ENCODE measurements at places on chromosomes 11 and 22.

DNA sequence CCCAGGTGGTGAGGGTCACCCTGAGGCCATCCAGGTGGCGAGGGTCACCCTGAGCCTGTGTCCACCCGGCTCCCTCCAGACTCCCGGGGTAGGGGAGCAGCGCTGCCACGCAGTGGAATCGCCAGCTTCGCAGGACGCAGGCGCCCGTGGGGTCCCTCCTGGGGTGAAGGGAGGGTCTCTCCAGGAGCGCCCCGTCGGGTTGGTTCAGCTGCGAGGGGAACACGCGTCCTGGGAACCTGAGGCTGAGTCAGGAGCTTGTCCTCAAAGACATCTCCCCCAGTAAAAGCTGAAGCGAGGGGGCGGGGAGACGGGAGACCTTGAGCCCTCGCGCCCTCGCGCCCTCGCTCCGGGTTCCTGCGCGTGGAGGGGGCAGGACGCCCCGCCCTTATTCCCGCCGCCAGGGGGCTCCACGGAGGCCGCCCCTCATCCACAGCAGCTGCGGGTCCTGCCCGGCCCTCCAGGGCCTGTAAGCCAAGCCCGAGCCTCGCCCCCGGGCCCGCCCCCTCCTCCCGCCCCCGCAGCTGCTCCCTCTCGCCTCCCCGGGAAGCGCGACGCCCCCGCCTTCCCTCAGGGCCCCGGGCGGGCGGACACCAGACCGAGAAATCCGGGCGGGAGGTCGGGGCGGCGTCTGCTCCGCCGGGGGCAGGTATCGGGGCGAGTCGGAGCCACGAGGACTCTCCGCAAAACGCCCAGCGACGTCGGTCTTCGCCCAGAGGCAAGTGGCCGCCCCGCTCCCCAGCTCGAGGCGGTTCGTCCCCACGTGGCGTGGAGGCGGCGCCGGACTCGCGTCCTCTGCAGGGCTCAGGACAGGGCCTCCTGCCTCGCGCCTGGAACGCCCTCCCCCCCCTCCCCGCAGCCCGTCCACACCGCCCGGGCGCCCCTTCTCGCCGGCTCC, 22.8 kb downstream of the PIM3 start:
- no peak for DNase-seq

GRCh38 chr22:33851821-33852384, 68.4 kb downstream of the LARGE1 start:
- DNase-seq: no peak

DNA sequence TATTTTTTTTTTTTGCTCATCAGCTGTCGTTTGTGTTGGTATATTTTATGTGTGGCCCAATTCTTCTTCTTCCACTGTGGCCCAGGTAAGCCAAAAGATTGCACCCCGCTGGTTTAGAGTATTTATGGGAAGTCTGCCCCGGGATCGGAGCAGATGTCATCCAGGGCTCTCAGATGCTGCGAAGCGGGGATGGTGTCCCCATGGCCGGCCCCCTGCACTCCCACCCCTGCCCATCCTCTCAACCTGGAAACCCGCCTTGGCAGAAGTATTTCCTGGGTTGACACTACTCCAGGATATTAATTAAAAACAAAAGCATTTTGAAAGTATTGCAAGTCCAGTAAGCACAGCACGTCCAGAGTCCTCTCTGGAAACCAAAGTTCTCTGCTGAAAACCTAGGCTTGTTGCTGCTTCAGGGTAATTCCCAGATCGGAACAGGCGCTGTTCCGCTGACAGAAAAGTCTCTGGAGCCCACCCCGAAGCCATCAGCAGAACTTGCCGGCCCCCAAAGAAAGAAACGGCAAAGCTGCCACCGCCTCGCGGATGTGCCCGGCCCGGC, 833 bp downstream of the SCUBE2 start:
- no peak for DNase-seq

DNA sequence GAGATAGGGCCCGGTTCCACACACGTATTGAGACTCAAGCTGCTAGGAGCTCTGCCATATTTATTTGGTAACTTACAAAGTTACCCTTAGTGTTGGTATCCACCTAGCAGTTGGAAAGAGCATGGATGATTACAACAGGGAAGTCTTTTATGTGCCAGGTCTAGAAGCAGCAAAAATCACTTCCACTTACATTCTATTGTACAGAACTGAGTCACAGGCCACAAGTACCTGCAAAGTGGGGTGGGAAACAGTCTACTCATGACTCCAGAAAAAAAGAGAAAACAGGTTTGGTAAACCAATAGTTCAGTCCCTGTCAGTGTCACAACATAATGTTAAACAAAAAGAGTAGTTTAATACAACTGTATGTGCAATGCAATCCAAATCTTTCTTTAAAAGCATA, 279.6 kb upstream of the PITPNB start:
- DNase-seq: no peak

- no peak for DNase-seq
Observed at GRCh38 chr22:24271386-24271854, 789 bp downstream of the SPECC1L start.

DNA sequence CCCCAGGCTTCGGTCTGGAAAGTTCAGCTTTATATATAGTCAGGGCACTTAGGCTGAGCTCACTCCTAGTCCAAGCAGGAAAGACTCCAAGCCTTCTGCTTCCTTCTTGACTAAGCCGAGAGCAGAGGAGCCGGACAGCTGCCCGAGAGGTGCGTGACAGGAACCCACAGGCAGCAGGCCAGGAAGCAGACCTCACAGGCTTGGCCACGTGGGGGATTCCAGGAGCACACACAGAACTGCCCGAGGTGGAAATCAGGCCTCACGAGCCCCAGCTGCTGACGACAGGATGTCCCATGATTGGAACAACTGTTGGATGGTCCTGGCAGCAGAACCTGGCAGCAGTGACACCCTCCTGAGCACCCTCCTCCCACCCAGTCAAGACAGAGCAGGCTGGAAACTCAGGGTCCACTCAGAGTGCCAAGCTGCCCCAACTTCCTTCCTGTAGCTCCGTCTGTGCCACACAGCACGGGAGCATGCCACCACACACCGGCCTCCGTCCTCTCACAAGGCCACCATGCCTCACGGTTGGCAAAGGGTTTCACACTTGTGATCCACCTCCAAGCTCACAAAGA, 5.4 kb downstream of the PLA2G6 start:
- DNase-seq: no peak

DNA sequence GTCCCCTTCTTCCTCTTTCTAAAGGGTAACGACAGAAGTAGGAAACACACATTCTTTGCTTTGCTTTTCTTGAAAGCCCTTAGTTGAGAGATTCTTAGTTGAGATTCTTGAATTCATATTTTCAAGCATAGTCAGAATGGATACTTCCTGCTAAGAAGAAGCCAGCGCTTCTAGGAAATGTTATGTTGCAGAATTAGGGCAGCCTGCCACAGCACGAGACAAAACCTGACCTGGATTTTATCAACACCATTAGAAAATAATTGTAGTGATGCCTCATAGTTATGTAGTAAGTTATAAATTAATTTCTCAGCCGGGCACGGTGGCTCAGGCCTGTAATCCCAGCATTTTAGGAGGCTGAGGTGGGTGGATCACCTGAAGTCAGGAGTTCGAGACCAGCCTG, 37.9 kb upstream of the NUP160 start:
- DNase-seq: no peak

- no peak for DNase-seq
Observed at GRCh38 chr22:20965888-20966855, 883 bp upstream of the AIFM3 start.

DNA sequence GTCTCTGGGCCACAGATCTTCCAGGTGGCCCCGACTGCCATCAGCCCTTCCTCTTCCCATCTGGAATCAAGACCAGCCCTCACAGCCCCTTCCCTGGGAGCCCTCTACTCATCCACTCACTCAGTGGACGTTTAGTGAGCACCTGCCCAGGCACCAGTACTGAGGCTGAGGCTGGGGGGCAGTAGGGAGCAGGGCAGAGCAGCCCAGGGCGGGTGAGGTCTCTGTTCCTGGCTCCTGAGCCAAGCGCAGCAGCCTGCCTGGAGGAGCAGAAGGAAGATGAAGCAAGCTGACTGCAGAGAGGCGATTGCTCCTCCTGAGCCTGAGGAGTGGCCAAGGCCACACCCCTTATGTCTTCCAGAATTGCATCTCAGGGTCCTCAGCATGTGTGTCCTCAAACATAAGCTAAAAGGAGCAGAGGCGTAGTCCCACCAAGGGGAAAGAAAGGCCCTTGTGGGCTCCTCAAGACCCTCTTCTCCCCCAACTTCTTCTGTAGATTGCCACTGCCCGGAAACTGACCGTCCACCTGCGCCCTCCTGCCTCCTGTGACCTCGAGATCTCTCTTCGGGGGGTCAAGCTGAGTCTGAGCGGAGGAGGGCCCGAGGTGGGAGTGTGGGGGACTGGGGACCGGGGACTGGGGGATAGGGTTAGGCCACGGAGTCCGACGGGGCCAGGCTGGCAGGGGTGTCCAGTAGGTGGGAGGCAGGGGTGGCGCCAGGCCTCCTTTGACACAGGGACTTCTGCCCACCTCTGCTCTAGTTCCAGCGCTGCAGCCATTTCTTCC, 5.8 kb downstream of the MAPK8IP2 start:
- DNase-seq: no peak

DNA sequence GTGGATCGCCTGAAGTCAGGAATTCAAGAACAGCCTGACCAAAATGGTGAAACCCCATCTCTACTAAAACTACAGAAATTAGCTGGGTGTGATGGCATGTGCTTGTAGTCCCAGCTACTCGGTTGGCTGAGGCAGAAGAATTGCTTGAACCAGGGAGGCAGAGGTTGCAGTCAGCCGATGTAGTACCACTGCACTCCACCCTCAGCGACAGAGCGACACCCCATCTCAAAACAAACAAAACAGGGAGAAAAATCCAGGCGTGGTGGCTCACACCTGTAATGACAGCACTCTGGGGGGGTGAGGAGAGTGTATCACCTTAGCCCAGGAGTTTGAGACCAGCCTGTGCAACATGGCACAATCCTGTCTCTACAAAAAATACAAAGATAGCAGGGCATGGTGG, 802.3 kb upstream of the ARHGAP42 start:
- no peak for DNase-seq

GRCh38 chr11:126488591-126489370, 133.3 kb downstream of the ST3GAL4 start:
- DNase-seq: no peak

DNA sequence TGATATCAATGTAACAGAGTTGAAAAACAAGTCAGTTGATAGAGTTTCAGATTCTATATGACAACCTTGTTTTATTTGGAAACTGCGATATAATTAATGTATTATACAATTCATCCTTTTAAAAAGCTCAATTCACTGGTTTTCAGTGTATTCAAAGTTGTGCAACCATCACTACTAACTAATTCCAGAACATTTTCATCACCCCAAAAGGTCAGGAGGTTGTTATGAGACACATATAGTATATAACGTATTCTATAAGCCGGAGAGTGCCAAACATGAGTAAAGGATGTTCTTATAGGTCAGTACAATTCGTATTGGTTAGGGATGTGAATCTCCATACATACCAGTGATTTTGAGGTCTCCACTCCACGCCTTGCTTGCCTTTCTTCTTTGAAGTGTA, 40.1 kb upstream of the UCP3 start:
- no peak for DNase-seq

GRCh38 chr22:32771756-32772155, 29.7 kb upstream of the TIMP3 start:
- DNase-seq: no peak

- DNase-seq: no peak
Observed at GRCh38 chr22:17748555-17749353, 25.5 kb downstream of the BID start.

- no peak for DNase-seq
Observed at GRCh38 chr11:3164552-3165151, 458 bp downstream of the OSBPL5 start.

- DNase-seq: no peak
Observed at GRCh38 chr11:67160872-67161783, 42.1 kb downstream of the KDM2A start.

GRCh38 chr22:29702000-29702930, 17.5 kb upstream of the CABP7 start:
- DNase-seq: no peak

DNA sequence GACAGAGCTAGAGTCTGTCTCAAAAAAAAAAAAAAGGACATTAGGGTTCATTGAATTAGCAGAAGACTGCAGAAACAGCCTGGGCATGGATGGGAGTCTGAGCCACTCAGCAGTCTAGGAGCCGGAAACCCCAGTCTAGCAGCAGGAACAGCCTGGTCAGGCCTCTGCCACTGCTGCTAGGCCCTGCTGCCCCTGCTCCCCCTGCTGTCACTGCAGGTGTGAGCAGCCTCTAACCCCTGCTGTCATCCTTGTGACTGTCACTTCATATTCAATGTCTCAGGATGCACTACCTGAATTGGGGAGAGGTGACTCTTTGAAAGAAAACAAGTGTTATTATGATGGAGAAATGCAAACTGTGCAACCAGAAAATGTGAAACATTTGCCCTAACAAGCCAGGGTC, 7.0 kb upstream of the DDX17 start:
- DNase-seq: no peak

GRCh38 chr11:17145972-17146371, 61.8 kb downstream of the PIK3C2A start:
- DNase-seq: no peak

DNA sequence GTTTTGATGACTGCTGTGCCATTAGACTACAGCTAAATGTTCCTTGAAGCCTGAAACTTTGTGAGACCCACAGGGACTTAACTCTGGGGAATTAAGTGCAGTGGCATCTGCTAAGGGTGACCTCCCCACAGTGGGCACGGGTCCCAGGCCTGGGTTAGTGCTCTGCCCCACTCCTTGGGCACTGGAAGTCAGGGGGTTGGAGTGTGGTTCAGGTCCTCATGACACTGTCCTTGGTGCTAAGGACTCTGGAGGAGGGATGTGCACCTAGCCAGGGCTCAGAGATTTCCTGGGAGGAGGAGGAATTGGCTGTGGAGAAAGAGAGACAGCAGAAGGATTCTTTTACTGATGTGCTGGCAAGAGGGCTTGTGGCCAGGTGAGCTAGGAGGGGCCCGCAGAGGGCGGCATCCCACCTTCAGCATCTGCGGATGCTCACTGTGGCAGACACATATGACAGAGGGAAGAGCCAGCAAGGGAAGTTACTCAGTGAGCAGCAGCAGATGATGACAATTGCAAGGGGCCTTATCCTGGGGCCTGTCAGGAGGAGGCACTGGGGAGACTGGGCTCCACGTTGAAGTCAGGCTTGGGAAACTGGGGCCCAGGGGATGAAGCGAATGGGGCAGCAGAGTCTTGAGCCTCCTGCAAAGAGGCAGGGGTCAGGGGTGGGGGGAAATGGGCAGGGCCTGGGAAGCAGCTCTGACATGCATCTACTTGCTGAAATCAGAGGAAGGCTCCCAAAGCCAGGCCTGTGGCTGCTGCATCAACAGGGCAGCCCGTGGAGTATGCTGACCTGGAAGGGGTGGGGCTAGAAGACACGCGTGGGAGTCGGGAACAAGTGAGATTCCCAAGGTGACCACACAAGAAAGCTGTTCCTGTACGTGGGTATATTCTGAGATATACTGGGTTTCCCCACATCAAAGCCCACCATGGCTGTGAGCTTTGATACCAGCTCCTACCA, 144.0 kb downstream of the MPPED1 start:
- no peak for DNase-seq

GRCh38 chr11:36566407-36567053, 1.3 kb upstream of the RAG1 start:
- DNase-seq: no peak

GRCh38 chr11:119210050-119210449, 3.9 kb downstream of the CBL start:
- DNase-seq: no peak

Measured in NCI-H1436 (cell line).